MCF 10A (cell line): ENCODE measurements at places on chromosomes 4 and X. TPM values are rescaled to one million over a fixed set of nuclear protein-coding genes. Genes with fewer than 3 reads are reported as not detected.

Gene GABRG1
- total RNA-seq = not detected in 2 replicates

Gene AREG
- total RNA-seq = 1,402 and 1,878 TPM in 2 replicates

Gene SETD7
- 60.4 and 66.9 TPM in 2 replicates for total RNA-seq

Gene GCNA
- 3.4 and 3.8 TPM in 2 replicates for total RNA-seq

Gene FGFR3
- 2.5 and 6.5 TPM in 2 replicates for total RNA-seq

Gene HEPH
- total RNA-seq = 0.27 and 0.40 TPM in 2 replicates

Gene SOWAHB
- 0.12 and 0.58 TPM in 2 replicates for total RNA-seq

Gene NSDHL
- 12.8 and 13.7 TPM in 2 replicates for total RNA-seq

Gene SPANXA1
- not detected in 2 replicates for total RNA-seq

Gene FAT1
- 132 and 165 TPM in 2 replicates for total RNA-seq

Gene CCDC110
- total RNA-seq = 0.47 TPM in 1 of 2 replicates, not detected in the other
